Myocyte (in vitro differentiated cells): ENCODE measurements at places on chromosomes 16 and 17.

DNA sequence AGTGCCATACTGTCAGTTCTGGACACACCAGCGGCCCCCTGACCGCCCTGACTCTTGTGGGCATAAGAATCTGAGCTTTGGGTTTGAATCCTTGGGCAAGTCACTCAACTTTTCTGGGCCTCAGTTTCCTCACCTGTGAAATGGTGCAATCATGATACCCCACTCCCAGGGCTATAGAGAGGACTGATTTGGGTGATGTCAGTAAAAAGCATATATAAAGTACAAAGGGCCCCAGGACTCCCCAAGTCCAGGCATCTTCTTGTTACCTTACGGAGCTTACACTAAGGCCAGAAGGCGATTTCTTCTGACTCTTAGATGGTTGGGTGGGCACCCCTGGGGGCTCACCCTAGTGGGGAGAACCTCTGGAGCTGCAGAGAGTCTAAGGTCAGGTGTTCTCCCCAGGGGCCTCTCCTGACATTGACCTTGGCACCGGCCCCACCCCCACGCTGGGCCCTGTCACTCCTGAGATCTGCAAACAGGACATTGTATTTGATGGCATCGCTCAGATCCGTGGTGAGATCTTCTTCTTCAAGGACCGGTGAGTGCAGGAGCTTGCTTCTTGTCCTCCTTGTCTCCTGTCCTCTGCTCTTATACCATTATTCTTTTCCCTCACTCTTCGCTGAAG lies 13.9 kb downstream of the MMP2 start:
- no peak for DNase-seq

DNA sequence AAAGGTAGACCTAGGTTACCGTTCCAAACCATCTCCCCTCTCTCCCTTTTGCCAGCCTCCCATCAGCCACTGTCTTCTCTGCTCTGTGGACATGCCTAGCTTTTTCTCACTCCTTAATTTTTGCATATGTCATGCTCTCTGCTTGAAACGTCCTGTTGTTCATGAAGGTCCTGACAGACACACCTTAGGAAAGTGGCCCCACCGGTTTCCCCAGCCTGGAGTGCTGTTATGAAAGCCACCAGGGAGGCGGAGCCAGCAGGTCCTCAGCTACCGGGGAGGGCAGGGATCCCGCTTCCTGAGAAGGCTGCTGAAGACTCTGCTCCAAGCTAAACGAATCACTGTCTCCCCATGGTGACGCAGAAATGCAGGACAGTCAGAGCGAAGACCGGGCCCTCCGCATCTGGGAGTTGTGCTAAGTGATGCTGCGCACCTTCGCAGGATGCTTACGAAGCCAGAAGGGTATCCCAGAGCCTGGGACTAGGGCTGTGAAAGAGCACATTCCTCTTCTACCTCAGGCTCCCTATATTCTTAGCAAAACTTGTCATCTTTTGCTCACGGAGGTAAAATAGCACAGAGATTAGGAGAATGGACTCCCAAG lies 2.3 kb upstream of the SLC16A11 start:
- DNase-seq = no peak

DNA sequence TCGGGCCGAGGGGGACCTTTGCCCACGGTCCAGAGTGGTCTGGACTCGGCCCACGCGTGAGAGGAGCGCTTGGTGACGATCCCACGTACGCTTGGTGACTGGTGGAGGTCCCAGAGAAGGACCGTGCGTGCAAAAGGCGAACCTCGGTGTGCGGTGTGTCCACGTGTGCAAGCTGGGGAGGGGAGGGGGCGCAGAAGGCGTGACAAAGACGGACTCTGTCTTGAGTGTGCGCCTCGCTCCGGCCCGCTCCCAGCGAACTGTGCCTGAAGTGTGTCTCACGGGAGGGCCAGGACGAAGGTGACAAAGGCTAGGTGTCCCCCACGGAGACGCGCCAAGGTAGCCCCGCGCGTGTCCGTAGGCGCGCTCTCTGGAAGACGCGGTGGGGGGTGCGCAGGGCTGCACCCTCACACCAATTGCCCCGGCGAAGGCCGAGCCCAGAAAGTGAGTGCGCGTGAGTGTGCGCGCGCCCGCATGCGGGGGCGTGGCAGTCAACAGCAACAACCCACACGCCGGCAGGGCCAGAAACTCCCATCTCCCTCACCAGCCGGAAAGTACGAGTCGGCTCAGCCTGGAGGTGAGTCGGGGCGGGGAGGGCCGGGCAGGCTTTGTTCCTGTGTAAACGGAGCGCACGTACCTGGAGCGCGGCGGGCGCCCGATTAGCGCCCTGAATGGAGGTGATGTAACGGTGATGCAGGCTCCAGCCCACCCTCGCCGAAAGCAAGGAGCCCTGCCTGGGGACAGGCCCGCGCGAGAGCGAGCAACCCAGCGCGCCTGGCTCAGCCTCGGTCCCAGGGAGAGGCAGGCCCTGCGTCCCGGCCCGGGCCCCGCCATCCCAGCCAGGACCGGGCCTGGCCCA lies at the start of gene GPRC5C:
Gene GPRC5C (plus strand): TSS at position 521 of the 856 bp plus-strand sequence. CDS start 7,689 bp downstream, outside the sequence.
- DNase-seq = no peak

DNA sequence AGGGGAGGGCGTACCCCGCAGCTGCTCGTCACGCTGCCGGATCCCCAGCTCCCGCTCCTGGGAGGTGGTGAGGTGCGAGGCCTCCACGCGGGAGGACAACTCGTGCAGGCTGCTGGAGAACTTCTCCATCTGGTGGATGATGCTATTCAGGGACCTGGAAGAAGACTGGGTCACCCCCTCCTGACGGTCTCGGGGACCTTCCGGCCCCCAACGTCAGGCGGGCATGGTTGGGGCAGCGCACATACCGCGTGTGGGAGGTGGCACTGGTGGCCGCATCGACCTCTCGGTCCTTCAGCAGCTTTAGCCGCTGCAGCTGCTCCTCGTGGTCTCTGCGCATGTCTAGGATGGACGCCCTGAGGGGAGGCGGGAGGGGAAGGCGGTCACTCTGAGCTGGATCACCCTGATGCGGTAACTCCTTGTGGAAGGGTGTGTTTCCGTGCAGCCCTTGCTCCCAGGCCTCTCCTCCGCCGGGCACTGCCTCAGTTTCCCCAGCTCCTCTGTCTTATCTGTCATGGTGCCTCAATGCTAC lies 13.3 kb upstream of the MRPL38 start:
- no peak for DNase-seq

GRCh38 chr17:16512011-16512410 lies 20.0 kb upstream of the LRRC75A start:
- peak; percentile 80 for DNase-seq

DNA sequence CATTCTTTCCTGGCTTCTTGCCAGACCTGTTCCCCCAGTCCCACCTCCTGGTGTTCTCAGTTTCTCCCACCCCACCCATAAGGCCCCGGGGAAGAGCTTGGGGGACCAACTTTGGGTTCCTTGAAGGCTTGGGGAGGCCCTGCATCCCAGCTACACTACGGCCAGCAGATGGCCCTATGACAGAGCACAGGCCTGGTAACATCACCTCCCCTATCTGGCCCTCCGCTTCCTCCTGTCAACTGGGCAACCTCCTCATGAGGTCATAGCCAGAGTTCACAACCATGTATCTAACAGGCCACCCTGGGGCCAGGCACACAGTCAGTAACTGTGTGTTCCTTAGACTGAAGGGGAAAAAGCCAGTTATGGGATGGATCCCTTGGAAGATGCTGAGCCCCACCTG lies 31.4 kb downstream of the MYO15A start:
- DNase-seq = no peak

DNA sequence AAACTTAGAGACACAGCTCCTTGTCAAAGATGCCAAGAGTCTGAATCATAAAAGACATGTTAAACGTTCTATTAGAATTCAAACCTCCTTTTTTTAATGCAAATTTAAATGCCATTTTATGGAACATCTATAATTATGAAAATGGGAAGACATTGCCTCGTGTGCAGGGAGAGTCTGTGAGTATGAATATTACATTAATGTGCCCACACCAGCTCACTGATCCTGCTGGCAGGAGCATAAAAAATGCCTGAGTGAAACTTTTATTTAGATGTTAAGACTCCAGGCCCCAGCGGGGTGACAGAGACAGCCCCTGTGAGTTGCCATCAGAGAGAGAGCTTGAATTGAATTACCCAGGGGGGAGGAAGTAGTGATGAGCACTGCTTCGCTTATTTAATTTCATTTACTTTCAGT lies 84.8 kb downstream of the SNX11 start:
- DNase-seq = no peak

DNA sequence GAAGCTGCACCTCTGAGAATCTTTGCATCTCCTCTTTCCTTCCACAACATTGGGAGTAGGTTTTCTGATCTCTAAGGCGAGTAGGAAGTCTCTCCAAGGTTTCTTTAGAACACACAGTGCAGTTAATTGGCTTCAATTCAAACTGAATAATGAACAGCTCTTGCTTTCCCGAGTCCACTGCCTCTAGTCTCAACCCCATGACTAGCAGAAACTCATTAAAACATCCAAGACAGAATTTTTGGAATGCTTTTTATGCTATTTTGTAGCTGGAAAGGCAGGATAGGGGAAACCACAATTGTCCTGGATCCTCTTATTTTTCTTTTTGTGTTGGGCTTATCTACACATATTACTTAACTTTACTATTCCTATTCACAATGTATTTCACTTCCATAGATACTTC lies 206.6 kb downstream of the CDH8 start:
- DNase-seq = peak; percentile 50

DNA sequence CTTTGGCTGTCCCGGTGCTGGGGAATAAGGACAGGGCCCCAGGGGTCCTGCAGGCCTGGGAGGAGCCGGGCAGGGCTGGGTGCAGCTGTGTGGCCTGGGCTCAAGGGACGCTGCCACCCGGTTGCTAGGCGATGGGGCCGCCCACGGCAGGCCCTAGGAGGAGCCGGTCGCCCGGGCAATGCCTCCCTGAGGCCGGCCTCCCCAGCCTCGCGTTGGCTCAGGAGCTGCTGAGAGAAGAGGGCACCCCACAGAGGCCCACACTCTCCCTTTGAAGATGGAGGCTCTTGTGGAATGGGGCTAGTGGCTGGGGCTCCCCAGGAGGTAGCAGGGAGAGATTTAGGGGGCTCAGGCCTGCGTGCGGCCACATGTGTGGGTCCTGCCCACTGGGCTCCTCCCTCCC lies at the start of gene CIBAR2:
Gene CIBAR2 (minus strand): TSS at position 109 of the 400 bp plus-strand sequence. CDS start 120 bp downstream, outside the sequence.
- no peak for DNase-seq
